Inflammatory macrophage treated with lipopolysaccharide for 4 hours (primary cell): ENCODE measurements at places on chromosomes 13 and 19.

GRCh38 chr13:46797501-46798237 is 708 bp upstream of the ESD start:
- peak; percentile 4 for DNase-seq

GRCh38 chr19:32465176-32465575 is 59.6 kb downstream of the DPY19L3 start:
- no peak for DNase-seq

- DNase-seq: no peak
These were observed at the start of gene NMRK2 for GRCh38 chr19:3932931-3933810. NMRK2 (plus strand) TSS chr19:3933069; CDS start chr19:3933672, 603 bp downstream.

GRCh38 chr13:54241719-54242118 is 1213.1 kb downstream of the OLFM4 start:
- DNase-seq: no peak

- peak; percentile 17 for DNase-seq
These were observed 7.5 kb downstream of the PLA2G4C start for GRCh38 chr19:48102870-48103751.
